Cardiac septum (tissue), 1 donor: ENCODE measurements at places on chromosomes 11 and 22. TPM values are rescaled to one million over a fixed set of nuclear protein-coding genes. Genes with fewer than 3 reads are reported as not detected.

The SYCE3 gene
- not detected for total RNA-seq

The TMEM258 gene
- 97.1 TPM for total RNA-seq

- no peak for DNase-seq
Observed at GRCh38 chr22:41324821-41325528, 23.6 kb downstream of the ZC3H7B start.

GRCh38 chr11:93287434-93287833 lies 43.1 kb upstream of the DEUP1 start:
- no peak for DNase-seq

DNA sequence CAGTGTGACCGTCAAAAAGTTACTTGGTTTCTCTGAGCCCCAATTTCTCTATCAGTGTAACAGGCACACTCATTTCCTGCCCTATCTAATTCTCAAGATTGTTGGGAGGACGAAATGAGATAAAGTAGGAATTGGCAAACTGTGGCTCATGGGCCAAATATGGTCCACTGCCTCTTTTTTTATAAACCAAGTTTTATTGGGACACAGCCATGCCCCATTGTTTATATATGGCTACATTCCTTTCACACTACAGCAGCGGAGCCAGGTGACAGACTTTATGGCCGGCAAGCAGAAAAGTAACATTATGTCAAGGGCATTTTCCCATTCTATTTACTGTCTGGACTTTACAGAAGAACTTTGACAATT lies 116.7 kb upstream of the TIMP3 start:
- no peak for DNase-seq
